ENCODE measurements at places on chromosomes 12 and 14.

GRCh38 chr14:24699052-24699451 lies 65.1 kb upstream of the GZMB start:
- no peak for DNase-seq
- no peak overlapping the region for H3K27ac ChIP-seq
- H3K4me3 ChIP-seq: no peak overlapping the region
- H3K4me1 ChIP-seq: no peaks in the 10 kb centered on the region
- H3K36me3 ChIP-seq: no peaks in the 10 kb centered on the region
- no peaks in the 10 kb centered on the region for H3K27me3 ChIP-seq

GRCh38 chr14:36988568-36988967 lies 183.8 kb downstream of the SLC25A21 start:
- H3K4me1 ChIP-seq: peaks cover 6% of the 10 kb centered on the region
- H3K36me3 ChIP-seq: no peaks in the 10 kb centered on the region
- peak overlapping the region; percentile 20 for H3K27ac ChIP-seq
- H3K27me3 ChIP-seq: no peaks in the 10 kb centered on the region
- DNase-seq: no peak

DNA sequence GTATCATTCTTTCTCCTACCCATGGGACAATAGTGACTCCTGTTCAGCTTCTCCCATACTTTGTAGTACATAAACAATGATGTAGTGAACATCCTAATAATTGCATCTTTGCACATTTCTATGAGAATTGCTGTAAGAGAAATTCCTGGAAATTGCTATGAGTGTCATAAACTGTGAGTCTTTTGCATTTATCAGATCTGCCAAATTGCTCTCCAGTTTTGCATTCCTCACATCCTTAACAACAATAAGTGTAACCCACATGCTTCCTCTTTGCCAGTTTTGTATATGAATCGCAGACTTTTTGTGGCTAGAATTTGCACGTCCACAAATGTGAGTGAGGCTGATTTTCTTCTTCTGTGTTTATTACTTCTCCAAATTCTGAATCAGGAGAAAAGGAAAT lies 124.0 kb upstream of the TBX5 start:
- H3K36me3 ChIP-seq: no peaks in the 10 kb centered on the region
- no peaks in the 10 kb centered on the region for H3K4me1 ChIP-seq
- H3K27ac ChIP-seq: no peak overlapping the region
- no peak overlapping the region for H3K4me3 ChIP-seq
- H3K27me3 ChIP-seq: no peaks in the 10 kb centered on the region

- peaks cover 34% of the 10 kb centered on the region for H3K4me1 ChIP-seq
- no peak overlapping the region for H3K4me3 ChIP-seq
- peak overlapping the region; percentile 79 for H3K27ac ChIP-seq
- no peaks in the 10 kb centered on the region for H3K27me3 ChIP-seq
Observed at GRCh38 chr12:111413442-111414086, 7.8 kb downstream of the SH2B3 start.

- no peaks in the 10 kb centered on the region for H3K27me3 ChIP-seq
- no peaks in the 10 kb centered on the region for H3K36me3 ChIP-seq
- DNase-seq: no peak
- no peak overlapping the region for H3K27ac ChIP-seq
Observed at GRCh38 chr14:88351966-88352691, 29.1 kb upstream of the KCNK10 start.

GRCh38 chr14:24879661-24880386 lies 170.1 kb downstream of the STXBP6 start:
- no peaks in the 10 kb centered on the region for H3K4me1 ChIP-seq
- H3K27me3 ChIP-seq: peaks cover 9% of the 10 kb centered on the region
- no peaks in the 10 kb centered on the region for H3K36me3 ChIP-seq
- DNase-seq: no peak

GRCh38 chr14:105849933-105850626 lies 323.7 kb downstream of the TMEM121 start:
- no peaks in the 10 kb centered on the region for H3K4me1 ChIP-seq
- peak; percentile 38 for DNase-seq
- H3K36me3 ChIP-seq: no peaks in the 10 kb centered on the region

GRCh38 chr12:115798309-115798917 lies 479.1 kb downstream of the MED13L start:
- H3K27ac ChIP-seq: no peak overlapping the region
- H3K36me3 ChIP-seq: no peaks in the 10 kb centered on the region
- no peak for DNase-seq
- H3K4me1 ChIP-seq: no peaks in the 10 kb centered on the region

- DNase-seq: no peak
- no peaks in the 10 kb centered on the region for H3K36me3 ChIP-seq
- peaks cover 35% of the 10 kb centered on the region for H3K27me3 ChIP-seq
- H3K4me3 ChIP-seq: no peak within 1 kb of the TSS
- no peak within 1 kb of the TSS for H3K27ac ChIP-seq
Observed at GRCh38 chr12:132610051-132610759, at the start of gene LRCOL1. LRCOL1 (minus strand) TSS chr12:132610582; CDS start chr12:132606251, 4,331 bp downstream.

- DNase-seq: no peak
- H3K27ac ChIP-seq: no peak overlapping the region
- no peak overlapping the region for H3K4me3 ChIP-seq
- no peaks in the 10 kb centered on the region for H3K36me3 ChIP-seq
Observed at GRCh38 chr14:22113401-22113800, 439.8 kb upstream of the OR4E1 start.

GRCh38 chr12:59041241-59042121 lies 121.2 kb upstream of the LRIG3 start:
- H3K27ac ChIP-seq: peak overlapping the region; percentile 100
- DNase-seq: no peak
- no peak overlapping the region for H3K4me3 ChIP-seq
- no peaks in the 10 kb centered on the region for H3K27me3 ChIP-seq
- peaks cover 53% of the 10 kb centered on the region for H3K4me1 ChIP-seq

DNA sequence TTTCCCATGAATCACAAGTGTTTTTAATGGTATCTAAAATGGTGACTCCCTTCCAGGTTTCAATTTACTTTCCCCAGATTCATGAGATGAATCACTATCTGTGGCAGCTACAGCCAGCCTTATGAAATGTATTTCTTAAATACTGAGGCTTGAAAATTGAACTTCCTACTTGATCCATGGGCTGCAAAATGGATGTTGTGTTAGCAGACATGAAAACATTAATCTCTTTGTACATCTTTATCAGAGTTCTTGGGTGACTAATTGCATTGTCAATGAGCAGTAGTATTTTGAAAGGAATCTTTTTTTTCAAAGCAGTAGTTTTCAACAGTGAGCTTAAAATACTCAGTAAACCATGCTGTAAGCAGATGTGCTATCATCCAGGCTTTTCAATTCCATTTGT lies 250.8 kb downstream of the SLC6A15 start:
- H3K4me1 ChIP-seq: no peaks in the 10 kb centered on the region
- no peak overlapping the region for H3K27ac ChIP-seq
- H3K4me3 ChIP-seq: no peak overlapping the region
- no peaks in the 10 kb centered on the region for H3K36me3 ChIP-seq
- no peaks in the 10 kb centered on the region for H3K27me3 ChIP-seq

DNA sequence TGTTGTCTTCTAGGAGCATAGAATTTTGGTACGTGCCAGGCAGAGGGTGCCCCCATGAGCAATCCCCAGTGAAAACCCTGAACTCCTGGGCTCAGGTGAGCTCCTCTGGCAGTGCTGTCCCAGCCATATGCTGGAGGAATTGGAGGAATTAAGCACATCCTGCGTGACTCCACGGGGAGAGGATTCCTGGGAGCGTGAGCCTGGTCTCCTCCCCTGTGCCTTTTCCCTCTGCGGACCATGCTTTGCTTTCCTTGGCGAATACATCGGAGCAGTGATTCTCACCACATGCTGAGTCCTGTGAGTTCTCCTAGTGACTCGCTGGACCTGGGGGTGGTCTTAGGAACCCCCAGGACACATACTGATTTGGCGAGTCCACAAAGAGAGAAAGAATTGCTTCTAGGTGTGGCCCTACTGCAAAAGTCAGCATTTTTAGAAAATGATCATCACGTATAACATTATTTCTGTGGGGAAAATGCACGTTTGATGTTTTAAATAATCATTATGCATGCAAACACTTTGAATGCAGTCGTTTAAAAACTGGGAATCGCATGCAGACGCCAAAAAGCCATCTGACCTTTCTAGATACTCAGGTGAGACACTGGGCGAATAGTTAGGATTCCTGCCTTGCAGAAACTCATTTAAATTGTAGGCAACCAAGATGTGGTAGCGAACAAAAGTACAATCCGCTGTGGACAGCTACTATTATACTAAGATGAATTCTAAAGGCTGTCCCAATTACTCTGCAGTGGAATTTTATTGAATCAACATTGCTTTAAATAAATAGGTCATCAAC lies 370.9 kb downstream of the TMEM132D start:
- DNase-seq: no peak
- H3K4me3 ChIP-seq: no peak overlapping the region
- peaks cover 5% of the 10 kb centered on the region for H3K27me3 ChIP-seq
- H3K27ac ChIP-seq: no peak overlapping the region
- H3K36me3 ChIP-seq: no peaks in the 10 kb centered on the region
- H3K4me1 ChIP-seq: no peaks in the 10 kb centered on the region

GRCh38 chr12:67991158-67991557 lies 1.9 kb downstream of the IFNG-AS1 start:
- H3K27me3 ChIP-seq: peaks cover 14% of the 10 kb centered on the region
- DNase-seq: no peak
- no peaks in the 10 kb centered on the region for H3K4me1 ChIP-seq
- no peak overlapping the region for H3K4me3 ChIP-seq
- H3K36me3 ChIP-seq: no peaks in the 10 kb centered on the region
- H3K27ac ChIP-seq: no peak overlapping the region

DNA sequence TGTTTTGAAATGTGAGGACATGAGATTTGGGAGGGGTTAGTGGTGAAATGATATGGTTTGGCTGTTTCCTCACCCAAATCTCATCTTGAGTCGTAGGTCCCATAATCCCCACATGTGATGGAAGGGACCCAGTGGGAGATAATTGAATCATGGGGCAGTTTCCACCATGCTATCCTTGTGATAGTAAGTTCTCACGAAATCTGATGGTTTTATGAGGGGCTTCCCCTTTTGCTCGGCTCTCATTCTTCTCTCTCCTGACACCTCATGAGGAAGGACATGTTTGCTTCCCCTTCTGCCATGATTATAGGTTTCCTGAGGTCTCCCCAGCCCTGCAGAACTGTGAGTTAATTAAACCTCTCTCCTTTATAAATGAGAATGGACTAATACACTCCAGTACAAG lies 18.0 kb downstream of the GALNT6 start:
- no peak for DNase-seq
- peaks cover 17% of the 10 kb centered on the region for H3K4me1 ChIP-seq
- H3K36me3 ChIP-seq: peaks cover 45% of the 10 kb centered on the region
- no peak overlapping the region for H3K27ac ChIP-seq

DNA sequence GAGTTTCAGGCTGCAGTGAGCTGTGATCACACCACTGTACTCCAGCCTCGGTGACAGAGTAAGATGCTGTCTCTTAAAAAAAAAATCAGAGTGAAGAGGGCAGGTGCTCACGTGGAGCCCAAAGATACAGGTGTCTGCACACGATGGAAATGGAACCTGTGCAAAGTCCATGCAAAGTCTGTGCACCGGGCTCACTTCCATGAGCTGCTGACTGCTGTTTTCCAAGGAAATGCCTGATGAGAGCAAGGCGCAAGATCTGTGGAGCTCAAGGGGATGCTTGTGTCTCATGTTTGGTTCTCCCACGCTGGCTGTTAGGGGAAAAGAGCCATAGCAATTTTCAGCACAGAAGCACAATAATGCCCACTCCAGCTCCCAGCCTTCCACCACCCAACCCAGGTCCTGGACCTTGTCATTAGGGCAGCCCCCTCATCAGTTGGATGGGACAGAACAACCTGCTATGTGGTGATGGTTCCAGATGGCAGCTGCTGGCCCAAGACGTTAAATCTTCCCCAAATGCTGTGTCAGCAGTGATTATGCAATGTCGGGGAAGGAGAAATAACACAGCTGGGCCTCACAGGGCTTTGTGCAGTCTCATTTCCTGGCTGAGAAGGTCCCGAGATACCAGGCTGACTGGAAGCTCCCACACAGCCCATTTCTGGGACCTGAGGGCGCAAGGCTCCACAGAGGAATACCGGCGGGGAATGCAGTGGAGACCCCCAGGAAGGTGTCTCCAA lies 27.9 kb upstream of the DICER1 start:
- no peaks in the 10 kb centered on the region for H3K4me1 ChIP-seq
- no peaks in the 10 kb centered on the region for H3K27me3 ChIP-seq
- H3K27ac ChIP-seq: no peak overlapping the region
- DNase-seq: no peak
- no peak overlapping the region for H3K4me3 ChIP-seq

- peak overlapping the region; percentile 76 for H3K27ac ChIP-seq
- peak; percentile 76 for DNase-seq
- peaks cover 25% of the 10 kb centered on the region for H3K4me1 ChIP-seq
- H3K27me3 ChIP-seq: no peaks in the 10 kb centered on the region
- H3K36me3 ChIP-seq: peaks cover 68% of the 10 kb centered on the region
Observed at GRCh38 chr14:24231263-24232120, 675 bp downstream of the NEDD8 start.

- DNase-seq: no peak
- H3K27ac ChIP-seq: no peak overlapping the region
- H3K4me1 ChIP-seq: peaks cover 10% of the 10 kb centered on the region
Observed at GRCh38 chr14:36086629-36087395, 89.7 kb downstream of the PTCSC3 start.

Measured in RWPE2 (cell line).